ENCODE measurements at places on chromosomes 16 and 17.

- DNase-seq, result no peak
These were observed 130.4 kb downstream of the SLC39A11 start for GRCh38 chr17:72962106-72962505.

DNA sequence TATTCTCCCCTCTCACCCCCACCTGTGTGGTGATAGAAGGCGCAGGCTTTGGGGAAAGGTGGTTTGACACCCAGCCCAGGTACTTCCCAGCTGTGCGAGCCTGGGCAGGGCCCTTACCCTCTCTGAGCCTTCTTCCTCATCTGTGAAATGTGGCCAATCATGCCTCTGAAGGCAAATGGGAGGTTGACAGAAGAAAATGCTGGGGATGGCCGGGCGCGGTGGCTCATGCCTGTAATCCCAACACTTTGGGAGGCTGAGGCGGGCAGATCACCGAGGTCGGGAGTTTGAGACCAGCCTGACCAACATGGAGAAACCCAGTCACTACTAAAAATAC, 43.7 kb downstream of the CRISPLD2 start:
- no peak for DNase-seq

DNA sequence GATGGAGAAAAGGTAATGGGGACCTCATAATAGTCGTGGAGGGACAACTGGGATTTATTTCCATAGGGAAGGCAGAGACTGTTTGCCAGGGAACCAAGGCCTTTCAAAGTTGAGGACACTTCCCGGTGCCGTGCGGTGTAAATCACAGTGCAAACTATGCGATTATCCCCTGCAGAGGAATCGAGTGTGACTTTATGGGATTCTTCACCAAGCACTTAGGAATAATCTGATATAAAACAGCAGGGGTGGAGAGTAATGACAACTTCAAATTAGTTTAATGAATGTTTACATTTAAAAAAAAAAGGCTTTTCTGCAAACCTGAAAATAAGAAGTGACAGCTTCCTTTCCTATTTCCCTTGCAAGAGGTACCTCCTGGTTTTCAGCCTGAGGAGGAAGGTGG, 538.2 kb downstream of the MAF start:
- DNase-seq, result no peak

DNA sequence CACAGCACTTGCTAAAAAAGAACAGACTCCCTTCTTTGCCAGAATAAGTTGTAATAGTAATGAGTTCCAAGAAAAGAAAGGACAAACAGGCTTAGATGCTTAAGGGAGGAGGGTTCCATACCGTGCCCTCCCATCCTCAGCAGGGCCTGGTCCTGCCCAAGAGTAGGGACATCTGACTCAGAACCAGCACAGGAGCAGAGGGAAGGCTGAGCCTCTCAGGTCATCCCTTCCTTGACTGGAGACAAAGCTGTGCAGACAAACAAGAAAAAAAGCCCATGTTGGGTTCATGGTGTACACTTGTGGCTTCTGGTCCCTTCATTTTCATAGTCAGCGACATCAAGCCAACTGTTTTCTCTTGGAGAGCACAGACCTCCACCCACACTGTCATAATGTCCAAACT, 44.2 kb upstream of the NDRG4 start:
- DNase-seq, result no peak

- no peak for DNase-seq
These were observed 4.6 kb upstream of the EMP2 start for GRCh38 chr16:10584981-10585438.

- DNase-seq, result peak; percentile 41
These were observed 934 bp downstream of the MAFG start for GRCh38 chr17:81926451-81927151.

GRCh38 chr17:3794557-3795389, 6.2 kb downstream of the ITGAE start:
- no peak for DNase-seq

- DNase-seq, result peak; percentile 79
These were observed 379 bp upstream of the OTOP2 start for GRCh38 chr17:74923538-74924249.

Measured in stimulated activated CD4-positive, alpha-beta T cell treated with anti-CD3 and anti-CD28 coated beads, Interleukin-1b, Interleukin-23, amount 100 ng/mL, for 4 hours (primary cell).